T-cell (primary cell): ENCODE measurements at places on chromosomes 12 and 14. TPM values are rescaled to one million over a fixed set of nuclear protein-coding genes. Genes with fewer than 3 reads are reported as not detected.

The AKAP5 gene
- total RNA-seq, result 0.55 TPM

The TGM1 gene
- total RNA-seq, result 9.4 TPM

GRCh38 chr12:50574601-50575348 lies 70.0 kb downstream of the DIP2B start:
- no peak for DNase-seq

DNA sequence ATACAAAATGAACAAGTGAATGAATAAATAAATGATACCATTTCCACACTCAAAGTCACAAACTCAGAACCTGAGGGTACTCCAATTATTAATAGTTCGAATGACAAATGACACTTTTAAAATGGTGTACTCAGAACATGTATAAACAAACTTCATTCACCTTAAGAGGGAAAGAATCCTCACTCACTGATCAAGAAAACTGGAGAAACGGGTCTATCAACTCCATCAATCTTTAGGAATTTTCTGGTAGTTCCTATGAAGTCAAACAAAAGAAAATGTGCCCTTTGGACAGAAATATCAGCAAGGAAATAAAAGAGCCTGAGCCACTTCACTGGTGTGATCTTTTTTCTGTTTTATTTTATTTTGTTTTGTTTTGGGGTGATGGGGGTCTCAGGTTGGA lies 5.2 kb upstream of the NRDE2 start:
- no peak for DNase-seq

- no peak for DNase-seq
These were observed 51.9 kb downstream of the ZFYVE26 start for GRCh38 chr14:67764496-67764895.

DNA sequence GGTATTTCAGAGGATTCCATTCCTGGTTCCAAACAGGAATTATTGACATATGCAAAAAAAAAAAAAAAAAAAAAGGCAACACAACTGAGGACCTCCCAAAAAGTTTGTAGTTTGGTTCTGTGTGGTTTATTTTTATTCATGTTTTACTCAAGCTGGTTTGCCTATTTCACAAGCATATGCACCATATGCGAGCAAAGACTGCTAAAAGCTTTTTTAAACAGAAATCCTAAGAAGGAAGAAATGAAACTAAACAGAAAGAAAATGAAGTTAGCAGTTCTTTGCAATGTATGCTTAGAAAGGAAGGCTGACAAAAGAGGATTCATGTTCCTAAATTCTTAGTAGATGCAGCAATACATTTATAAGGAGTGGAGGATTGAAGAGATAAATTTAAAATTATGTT lies 487.6 kb upstream of the FLRT2 start:
- no peak for DNase-seq

- no peak for DNase-seq
These were observed 152.7 kb downstream of the AEBP2 start for GRCh38 chr12:19591951-19592350.

DNA sequence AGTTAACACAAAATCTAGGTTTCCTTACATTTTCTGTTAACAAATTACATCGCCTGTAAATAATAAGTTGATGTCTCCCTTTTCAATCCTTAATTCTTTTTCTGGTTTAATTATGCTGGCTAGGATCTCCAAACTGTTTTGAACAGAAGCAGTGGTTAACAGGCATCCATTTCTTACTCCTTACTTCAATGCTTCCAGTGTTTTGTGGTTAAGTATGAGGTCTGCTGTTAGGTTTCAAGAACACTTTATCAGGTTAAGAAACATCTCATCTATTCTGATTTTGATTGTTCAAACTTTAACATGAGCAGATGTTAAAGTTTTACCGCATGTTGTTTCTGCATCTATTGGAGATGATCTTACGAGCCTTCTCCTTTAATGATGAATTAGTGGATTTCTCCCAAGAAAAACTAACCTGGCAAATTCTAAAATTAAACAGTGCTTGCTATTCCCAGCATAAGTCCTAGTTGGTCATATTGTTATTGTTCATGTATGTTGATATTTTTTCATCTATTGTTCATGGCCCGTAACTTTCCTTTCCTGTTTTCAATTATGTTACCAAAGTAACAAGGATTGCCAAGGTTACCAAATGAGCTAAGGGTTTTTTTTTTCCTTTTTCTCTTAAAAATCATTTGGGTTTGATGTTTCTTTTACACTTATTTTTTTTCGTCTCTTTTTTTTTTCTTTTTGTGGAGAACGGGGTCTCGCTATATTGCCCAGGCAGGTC lies 33.4 kb downstream of the POLE start:
- no peak for DNase-seq

- DNase-seq, result no peak
These were observed 198.3 kb downstream of the TTC7B start for GRCh38 chr14:90617961-90618360.

DNA sequence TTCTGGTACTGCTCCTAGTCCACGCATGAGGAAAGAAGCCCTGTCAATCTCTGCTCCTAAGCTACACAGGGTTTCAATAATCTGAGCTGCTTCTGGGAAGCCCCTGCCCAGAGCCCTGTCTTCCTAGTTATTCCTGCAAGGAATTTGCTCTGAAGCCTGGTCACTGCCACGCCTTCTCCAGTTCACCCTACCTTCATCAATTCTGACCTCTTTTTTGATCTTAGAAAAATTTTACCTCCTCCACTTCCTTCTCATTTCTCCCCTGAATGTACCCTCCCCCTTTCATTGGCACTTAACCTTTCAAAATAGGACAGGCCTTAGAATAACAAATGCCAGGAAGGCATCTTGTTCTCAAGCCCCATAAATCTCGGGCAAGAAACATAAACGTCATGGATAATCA lies 14.9 kb upstream of the LRRK2 start:
- DNase-seq, result no peak

- DNase-seq, result peak; percentile 51
These were observed 29.3 kb upstream of the PNMA1 start for GRCh38 chr14:73743431-73743931.

The SLC4A8 gene
- 3.3 TPM for total RNA-seq

GRCh38 chr14:69287098-69288010 lies 27.4 kb downstream of the GALNT16 start:
- no peak for DNase-seq

The FOXN4 gene
- not detected for total RNA-seq

The KRT82 gene
- total RNA-seq, result not detected

DNA sequence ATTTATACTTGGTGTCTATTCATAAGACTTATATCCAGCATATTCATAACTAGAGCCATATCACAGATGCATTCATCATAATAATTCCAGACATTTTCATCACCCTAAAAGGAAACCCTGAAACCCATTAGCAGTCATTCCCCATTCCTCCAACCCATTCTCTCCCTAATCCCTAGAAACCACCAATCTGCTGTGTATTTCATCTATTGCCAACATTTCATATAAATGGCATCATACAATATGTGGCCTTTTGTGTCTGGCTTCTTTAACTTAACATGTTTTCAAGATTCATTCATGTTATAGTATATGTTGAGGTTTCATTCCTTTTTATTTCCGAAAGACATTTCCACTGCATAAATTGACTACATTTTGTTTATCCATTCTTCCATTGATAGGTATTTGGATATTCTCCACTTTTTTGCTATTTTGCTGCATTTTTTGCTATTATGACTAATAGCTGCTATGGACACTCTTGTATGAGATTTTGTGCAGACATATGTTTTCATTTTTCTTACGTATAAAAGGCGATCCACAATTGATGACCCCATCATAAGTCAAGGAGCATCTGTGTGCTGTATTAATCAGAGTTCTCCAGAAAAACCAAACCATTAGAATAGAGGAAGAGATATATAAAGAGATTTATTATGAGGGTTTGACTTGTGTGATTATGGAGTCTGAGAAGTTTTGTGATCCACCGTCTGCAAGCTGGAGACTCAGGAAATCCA lies 5.1 kb upstream of the OAS2 start:
- DNase-seq, result no peak

The SLIRP gene
- total RNA-seq, result 35.0 TPM

The CLEC2A gene
- total RNA-seq, result not detected

GRCh38 chr14:67493092-67493717 lies 4.7 kb upstream of the TMEM229B start:
- DNase-seq, result no peak

The CACNB3 gene
- total RNA-seq, result 7.2 TPM

GRCh38 chr14:32998433-32998832 lies 59.8 kb downstream of the NPAS3 start:
- DNase-seq, result no peak

- no peak for DNase-seq
These were observed 17.0 kb downstream of the ANO6 start for GRCh38 chr12:45232756-45233372.

DNA sequence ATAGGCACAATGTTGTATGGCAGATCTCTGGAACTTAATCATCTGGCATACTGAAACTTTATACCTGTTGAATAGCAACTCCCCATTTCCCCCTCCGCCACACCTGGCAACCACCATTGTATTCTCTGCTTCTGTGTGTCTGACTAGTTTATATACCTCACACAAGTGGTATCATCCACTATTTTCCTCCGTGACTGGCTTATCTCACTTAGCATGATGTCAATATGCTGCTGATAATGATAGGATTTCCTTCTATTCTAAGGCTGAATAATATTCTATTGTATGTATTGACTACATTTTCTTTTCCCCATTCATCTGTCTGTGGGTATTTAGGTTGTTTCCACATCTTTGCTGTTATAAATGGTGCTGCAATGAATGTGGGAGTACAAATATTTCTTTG lies 21.5 kb downstream of the BRMS1L start:
- no peak for DNase-seq

DNA sequence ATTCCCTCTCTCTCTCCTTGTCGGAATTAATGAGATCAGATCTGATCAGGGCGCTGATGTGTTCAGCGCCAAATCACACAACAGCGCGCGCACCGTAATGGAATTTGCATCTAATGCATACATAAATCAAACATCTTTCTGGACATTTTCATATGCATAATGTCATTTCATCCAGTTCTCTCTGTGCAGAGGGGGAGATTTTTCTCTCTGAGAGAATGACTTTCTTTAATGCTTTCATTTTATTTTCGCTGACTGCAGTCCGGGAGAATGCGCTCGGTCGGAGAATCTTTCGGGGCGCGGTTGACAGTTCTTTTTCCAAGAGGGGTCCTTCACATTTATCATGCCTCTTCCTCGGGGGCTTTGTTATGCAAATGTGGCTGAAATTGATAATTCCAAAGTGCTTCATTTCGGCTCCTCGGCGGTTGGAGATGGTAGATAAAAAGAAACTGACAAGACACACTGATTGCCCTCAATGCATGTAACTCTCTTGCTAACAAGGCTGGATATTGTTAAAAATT lies 615.9 kb downstream of the VRK1 start:
- no peak for DNase-seq

DNA sequence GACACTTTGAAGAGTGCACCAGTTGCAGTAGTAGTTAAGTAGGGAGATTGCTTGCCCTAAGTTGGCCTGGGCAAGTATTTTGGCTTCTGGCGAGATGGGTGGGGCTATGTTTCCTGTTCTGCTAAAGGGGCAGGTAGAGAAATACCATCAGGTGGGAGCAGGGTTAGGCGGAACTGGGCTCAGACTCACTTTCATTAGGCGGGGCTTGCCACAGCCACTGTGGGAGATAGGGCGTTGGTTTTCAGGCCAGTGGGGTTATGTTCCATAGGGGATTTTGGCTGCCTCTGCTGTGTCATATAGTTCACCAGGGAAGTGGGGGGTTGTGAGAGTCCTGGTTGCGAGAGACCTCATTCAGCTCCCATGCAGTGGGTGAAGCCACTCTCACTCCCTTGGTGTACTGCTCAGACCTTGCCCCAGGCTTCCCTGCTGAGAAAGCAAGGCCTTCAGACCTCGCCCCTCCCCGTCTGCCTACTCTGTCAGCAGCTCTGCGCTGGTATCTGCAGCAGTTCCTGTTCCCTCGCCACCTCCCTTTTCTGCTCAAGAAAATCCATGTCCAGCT lies 43.3 kb downstream of the AEBP2 start:
- peak; percentile 7 for DNase-seq

The WSCD2 gene
- total RNA-seq, result 0.06 TPM

The KIAA0586 gene
- total RNA-seq, result 32.6 TPM

DNA sequence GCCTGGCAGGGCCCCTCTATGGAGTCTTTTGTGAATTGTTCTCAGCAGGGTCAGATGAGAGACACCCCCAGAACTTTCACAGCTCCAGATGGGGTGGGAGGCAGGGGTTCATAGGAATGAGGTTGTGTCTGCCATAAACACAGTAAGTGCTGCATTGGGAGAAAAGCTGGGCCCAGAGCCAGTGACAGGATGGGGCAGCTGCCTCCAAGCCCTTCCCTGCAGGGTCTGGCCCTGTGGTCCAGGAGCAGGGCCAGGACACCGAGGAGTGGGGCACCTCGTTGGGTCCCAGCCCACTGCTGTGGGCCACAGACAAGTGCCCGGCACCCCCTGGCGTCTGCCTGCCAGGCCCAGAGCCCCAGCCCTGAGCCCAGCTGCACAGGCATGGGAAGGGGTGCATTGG lies 13.3 kb downstream of the INF2 start:
- DNase-seq, result no peak

- DNase-seq, result no peak
These were observed 122.1 kb downstream of the PRKD1 start for GRCh38 chr14:29805415-29806123.

The PITPNM2 gene
- total RNA-seq, result 32.0 TPM
